NCI-H2107 (cell line): ENCODE measurements at places on chromosomes 16 and 17.

DNA sequence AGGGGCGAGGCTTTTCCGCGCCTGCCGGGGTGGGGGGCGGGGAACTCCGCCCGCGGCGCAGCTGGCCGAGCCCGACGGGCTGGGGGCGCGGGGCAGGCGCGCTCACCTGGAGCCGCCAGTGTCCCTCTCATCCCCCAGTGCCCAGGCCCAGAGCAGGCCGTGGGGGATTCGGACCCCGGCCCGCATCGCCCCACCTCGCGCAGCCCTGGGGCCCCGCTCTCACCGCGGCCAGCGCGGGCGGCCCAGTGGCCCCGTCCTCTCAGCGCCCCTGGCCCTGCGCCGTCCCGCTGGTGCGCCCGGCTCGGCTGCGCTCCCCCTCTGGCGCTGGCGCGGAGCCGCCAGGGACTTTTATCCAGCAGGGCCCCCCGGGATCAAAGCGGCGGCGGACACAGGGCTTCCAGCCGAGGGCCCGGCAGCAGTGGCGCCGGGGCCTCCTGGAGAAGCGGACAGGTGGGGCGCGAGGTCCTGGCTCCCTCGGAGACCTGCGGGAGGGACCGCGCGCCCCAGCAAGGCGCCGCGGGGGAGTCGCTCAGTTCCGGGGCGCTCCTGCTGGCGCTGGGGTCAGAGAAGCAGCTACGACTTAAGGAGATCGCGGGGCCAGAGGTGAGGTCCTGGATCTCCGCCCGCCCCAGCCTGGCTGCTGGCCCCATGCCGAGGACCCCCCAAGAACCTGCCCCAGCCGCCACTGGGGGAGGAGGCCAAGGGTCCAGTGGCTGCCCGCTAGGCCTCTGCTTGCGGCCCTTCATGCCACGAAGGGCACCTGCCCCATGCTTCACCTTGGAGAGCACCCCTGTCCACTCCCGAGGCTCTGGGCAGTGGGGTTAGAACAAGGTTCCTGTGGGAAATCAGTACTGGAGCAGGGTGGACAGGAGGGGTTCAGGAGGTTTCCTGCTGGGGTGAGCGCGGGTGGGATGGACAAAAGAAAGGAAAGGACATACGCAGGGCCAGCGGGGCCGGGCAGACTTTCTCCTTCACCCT lies 823 bp upstream of the NOTUM start:
- no peak for DNase-seq

DNA sequence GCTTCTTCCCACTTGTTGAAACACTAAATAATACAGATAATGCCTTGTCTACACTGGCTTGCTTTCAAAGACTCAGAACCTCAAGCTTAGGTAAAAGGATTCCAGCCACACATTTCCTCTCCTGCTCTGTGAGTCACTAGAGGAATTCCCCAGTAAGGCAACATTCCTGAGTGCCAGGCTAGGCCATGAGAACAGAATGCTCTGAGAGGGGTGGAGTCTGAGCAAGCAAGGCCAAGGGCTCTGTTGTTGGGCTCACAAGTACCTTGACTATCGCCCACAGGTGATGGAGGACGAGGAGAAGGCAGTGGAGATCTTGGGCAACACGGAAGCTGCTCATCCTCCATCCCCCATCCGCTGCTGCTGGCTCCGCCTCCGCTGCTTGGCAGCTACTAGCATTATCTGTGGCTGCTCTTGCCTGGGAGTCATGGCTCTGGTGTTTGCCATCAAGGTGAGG lies 6.7 kb upstream of the PHKG2 start:
- no peak for DNase-seq

DNA sequence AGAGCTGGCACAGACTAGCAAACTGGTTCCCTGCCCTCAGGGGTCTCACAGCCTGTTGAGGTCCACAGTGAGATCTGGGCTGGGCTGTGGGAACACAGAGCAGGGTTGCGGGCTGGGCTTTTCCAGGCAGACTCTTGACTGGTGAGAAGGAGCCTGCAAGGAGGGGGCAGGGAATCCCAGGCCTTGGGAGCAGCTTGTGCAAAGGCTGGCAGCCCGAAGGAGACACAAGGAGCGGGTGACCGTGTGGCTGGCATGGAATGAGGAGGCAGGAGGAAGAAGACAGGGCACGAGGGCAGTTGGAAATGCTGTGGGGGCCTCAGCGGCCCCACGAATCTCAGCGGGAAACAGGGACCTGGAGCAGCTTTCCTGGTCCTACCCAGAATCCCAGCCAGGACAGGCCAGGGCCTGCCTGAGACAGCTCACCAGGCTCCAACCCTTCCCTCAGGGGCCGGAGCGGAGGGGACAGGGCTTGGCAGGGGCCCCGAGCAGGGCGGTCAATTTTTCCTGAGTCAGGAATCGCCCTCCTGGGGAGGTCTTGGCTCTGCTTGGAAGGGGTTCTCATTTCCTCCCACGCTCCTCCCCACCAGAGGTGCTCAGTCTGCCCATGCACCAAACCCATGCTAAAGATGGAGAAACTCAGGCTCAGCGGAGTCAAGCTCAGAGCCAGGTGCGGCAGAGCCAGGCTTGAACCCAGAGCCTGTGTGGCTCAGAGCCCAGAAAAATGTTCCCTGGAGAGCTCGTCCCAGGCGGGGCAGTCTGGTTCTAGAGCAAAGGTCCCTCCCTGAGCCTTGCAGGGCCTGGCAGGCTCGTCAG lies 9.2 kb upstream of the SNN start:
- DNase-seq = no peak

DNA sequence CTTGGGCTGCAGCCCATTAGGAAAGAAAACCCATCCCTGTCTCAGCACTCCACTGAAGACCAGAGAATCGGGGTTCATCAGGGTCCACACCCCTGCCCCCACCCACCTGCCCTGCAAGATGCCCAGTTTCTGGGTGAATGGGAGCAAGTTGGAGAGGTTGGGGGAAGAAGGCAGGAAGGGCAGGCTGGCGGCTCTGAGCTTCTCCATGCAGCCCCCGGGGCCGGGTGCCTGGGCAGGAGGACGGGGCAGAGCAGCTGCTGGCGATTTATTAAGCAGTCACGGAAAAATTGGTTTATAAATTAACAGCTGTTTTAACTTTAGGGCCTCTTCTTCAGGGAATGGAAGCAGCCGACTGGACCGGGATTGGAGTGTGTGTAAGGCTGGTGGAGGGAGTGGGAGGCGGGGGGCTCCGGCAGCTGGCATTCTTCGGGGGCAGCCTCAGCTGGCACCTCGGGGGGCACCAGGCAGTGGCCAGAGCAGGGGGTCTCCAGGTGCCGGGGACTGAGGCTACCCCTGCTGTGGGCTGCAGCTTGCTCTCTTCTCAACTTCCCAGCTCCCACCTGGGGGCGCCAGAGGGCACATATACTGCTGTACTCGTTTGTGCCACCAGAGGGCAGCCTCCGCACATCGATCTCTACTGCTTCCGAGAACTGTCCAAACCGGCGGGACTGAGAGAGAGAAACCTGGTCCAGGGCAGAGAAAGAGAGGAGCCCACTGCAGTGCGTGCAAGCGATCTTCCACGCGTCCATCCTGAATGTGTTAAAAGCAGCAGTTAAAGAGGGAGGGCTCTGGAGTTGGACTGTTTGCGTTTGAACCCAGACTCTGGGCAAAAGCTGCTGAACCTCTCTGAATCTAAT lies 5.0 kb upstream of the PPP1R1B start:
- DNase-seq = peak; percentile 84

- DNase-seq = no peak
Observed at GRCh38 chr16:56995136-56995805, 5.9 kb downstream of the NLRC5 start.

GRCh38 chr17:44503147-44504029 lies at the start of gene GPATCH8:
Gene GPATCH8, minus strand, starts transcription at chr17:44503406. Its CDS starts 36 bp downstream, at chr17:44503370.
- peak; percentile 82 for DNase-seq

DNA sequence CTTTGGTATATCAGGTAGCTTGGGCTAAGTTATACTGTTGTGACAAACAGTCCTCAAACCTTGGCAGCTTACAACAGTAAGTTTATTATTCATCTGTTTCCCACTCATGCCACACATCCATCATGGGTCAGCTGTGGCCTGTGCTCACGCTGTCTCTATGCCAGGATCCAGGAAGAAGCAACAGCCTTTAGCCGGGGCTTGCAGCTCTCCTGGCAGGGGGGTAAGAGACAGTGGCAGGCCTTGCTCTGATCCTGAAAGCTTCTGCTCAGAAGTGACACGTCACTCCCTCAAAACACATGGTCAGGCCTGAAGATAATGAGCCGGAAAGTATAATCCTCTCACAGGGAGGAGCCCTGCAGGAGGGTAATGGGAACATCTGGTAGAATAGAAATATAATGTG lies 377.6 kb downstream of the CPPED1 start:
- no peak for DNase-seq

DNA sequence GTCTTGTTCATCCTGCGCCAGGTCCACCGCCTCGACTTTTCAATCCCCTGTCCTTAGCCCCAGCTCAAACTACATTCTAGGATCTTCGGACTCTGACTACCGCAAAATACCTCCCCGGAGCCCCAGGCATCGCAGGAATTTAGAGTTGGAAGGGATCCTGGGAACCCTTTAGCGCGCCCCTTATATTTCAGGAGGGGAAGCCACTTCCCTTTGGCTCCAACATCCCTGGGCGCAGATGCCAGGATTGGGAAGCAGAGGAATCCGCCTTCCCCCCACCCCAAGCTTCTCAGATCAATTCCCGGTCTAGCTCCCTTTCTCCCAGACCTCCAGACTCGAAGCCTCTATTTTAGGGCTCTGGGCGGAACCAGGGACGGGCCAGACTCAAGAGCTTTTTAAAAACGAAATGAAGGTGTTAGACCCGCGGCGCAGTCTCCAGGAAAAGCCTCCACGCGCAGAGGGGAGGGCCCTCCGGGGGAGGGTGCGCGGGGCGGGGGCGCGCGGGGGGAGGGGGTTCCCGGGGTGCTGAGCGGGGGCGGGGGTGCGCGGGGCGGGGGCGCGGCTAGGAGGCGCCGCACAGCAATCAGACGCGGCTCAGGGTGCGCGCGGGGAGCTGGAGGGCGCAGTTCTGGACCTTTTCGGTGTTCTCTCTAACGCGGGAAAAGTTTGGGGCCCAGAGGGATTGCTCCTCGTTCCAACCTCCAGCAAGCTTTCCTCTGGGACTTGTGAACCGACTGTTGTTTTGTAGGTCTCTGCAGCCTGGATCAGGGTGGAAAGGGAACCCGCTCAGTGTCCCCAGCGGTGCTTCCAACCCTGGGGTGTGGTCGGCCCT lies 1.6 kb downstream of the AHSP start:
- DNase-seq = no peak

- no peak for DNase-seq
Observed at GRCh38 chr17:63540590-63540989, 9.7 kb upstream of the DCAF7 start.

DNA sequence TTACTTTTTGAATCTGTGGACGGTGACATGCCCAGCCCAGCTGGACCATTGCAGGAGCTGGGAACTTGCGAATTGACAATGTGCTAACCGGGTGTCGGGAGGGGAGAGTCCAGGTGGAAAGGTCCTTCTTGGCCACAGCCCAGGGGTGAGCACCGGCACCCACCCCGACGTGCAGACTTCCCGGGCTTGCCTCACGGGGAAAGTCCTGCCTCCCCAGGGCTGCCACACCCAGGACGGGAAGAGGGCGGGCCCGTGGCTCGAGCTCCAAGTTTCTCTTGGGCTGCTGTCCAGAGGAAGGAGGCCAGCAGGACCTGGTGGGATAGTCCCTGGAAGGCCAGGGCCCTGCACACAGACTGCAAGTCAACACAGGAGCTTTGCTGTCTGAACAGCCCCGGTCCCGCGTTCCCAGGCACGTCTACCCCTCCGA lies 17.7 kb downstream of the CARD14 start:
- DNase-seq = no peak

DNA sequence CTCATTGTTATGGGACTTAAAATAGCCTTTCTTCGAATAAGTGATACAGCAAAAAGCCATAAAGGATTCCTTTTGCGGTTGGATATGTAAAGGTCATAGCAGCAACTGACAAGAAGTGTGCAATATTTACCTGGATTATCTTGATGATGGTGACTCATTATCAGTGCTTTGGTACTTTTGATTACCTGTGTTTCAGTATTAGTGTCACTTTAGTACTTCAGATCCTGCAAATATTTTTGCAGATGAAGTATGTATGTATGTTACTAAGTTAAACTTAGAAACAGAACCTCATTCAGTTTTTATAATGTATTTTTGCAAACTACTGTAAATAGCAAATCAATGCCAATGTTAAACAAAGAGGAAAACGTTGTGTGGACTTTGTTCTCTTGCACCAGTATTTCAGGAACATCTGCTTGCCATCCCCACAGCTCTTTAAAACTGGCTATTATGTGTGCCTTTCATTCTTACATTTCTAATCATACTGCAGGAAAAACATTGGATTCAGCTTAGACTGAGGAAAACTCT lies 10.5 kb downstream of the CNEP1R1 start:
- no peak for DNase-seq

DNA sequence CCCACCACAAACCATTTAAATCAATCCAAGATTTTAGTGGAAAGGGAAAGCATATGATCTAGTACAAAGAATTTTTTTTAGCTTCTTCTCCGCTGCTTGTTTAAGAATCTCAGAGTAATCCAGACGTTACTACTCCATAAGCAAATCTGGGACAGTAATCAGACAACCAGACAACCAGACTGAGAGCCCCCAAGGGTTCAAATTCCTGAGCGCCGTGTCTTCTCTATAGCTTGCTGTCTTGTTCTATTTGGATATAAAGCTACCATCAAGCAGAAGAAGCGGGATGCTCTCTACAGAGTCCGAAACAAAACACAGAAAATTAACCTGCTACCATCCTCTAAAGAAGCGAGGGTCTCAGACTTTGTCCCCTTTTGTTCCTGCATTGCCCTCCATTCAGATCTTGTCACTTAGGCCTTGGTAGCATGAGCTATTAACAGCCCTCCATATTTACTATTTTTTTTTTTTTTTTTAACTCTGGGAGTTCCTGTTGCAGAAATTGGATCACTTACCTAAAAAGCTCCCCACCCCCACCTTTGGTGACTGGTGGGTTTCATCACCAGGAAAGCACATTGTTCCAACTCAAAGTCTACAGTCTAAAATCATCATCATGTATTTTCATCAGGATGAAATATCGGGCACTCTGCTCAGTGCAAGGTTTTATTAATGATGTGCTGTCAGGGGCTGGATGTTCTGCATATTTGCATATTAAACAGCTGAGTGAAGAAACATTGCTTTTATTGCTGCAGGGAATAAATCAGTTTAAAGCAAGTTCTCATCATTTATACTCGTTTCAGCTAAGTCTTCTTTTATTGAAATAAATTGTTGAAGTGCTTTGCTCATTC lies 576.7 kb downstream of the WWOX start:
- no peak for DNase-seq

GRCh38 chr17:64984851-64985521 lies 65.7 kb upstream of the LRRC37A3 start:
- no peak for DNase-seq

GRCh38 chr17:82092628-82092994 lies 5.4 kb downstream of the FASN start:
- no peak for DNase-seq

DNA sequence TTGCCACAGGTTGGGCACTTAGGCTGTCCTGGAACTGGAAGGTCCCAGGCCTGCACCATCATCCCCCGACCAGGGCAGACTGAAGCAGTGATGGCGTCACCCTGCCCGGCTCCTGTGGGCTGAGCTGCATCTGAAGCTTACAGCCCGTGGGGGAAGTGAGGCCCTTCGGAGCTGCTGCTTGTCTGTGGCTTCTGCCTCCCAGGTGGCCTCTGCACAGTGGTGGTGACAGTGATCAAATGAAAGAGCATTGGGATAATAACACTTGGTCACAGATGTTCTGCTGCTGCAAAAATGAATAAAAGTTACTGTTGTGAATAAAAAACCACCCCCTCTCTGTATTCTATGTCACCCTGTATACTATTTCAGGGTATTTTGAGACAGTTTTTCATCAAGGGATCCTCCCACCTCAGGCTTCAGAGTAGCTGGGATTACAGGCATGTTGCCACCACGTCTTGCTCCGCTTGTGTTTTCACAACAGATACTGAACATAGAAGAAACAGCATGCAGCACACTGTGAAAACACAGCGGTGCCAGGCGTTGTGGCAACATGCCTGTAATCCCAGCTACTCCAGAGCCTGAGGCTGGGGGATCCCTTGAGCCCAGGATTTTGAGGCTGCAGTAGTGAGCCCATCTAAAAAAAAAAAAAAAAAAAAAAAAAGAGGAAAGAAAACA lies 165.0 kb downstream of the LGALS9B start:
- DNase-seq = no peak
